Astrocyte of the cerebellum (primary cell): ENCODE measurements at places on chromosomes 3 and 15.
A peak's percentile ranks its signal among the peaks of the same experiment; 100 is the strongest.

GRCh38 chr3:86109434-86109833 is 881.5 kb downstream of the VGLL3 start:
- no peak for DNase-seq

DNA sequence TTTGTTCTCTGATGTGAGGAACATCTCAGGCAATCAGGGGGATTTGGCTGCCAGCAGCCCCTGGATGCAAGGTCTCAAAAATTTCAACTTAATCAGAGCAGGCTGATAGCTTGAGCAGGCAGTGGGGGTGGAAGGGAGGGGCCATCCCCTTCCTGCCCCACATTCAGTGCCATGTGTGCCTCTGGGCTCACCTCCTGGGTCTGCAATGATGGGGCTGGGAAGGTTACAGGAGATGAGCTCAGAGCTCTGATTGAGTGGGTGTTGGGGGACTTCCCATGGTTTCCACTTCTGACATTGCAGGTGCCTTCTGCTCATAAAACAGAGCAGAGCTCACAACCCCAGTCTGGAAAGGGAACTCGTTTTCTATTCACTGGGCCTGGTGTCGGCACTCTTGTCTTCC is 37.0 kb downstream of the PARP16 start:
- no peak for DNase-seq

GRCh38 chr15:67524235-67524634 is 3.3 kb downstream of the C15orf61 start:
- no peak for DNase-seq

GRCh38 chr3:170038434-170039110 is 777 bp downstream of the GPR160 start:
- no peak for DNase-seq

DNA sequence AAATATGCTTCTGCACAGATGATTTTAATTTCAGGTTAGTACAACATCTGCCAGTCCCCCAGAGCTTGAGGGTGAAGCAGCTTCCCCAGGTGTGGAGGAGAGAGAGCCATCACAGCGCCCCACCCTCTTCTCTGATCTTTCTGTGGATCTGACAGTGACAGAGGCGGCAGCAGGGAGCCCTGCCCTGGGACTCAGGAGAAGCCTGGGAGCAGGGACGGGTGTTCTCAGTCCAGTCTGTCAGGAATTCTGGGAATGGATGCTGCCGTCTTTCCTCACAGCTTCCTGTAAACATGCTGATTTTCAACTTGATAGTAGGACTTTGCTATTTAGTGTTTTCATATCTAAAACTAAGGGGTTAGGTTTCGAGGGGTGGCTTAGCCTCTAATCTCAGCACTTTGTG is 11.4 kb upstream of the RAB8B start:
- no peak for DNase-seq

DNA sequence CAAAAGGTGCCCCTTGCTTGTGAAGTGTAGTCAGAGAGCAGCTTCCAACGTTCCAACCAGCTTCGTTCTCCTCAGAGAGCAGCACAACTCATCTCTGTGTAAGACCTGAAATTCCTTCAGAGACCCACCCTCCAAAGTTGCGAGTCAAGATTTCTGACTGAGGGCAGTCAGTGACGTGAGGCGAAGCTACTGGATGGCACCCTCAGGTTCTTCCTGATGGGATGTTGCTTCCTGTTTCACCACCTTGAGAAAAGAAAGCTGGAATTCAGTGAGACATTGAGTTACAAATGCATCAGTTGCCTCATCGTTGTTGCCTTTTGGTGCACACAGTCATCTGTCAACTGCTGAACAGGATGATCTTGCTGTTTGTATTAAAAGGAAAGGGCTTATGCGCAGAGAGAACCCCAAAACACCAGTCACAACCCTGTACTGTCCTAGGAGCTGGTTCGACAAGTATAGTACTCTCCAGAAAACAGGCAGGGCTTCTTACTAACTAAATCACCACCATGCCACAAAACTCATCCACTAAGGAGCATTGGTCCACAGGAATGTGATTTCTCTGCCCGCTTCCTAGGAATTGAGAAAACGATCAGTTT is at the start of gene CERS3:
Gene CERS3, minus strand, starts transcription at position 118 of the 596 bp plus-strand sequence. CDS start 27,101 bp downstream, outside the sequence.
- DNase-seq: no peak

DNA sequence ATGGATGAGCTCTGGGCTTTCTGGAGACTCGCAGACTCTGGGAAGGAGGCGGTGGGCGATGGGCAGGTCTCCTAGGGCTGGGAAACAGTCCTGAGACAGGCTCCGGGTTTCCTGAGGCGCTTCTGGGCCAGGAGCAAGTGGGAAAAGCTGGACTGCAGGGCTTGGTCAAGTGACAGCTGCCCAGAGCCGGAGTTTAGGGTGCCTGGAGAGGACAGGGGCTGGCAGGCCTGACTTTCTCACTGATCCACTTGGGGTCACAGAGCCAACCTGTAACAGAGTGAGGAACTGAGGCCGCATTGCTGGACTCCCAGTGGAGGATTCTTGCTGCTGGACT is 107.9 kb downstream of the APBA2 start:
- DNase-seq: no peak

GRCh38 chr15:79378394-79379109 is 53.6 kb upstream of the MINAR1 start:
- no peak for DNase-seq

DNA sequence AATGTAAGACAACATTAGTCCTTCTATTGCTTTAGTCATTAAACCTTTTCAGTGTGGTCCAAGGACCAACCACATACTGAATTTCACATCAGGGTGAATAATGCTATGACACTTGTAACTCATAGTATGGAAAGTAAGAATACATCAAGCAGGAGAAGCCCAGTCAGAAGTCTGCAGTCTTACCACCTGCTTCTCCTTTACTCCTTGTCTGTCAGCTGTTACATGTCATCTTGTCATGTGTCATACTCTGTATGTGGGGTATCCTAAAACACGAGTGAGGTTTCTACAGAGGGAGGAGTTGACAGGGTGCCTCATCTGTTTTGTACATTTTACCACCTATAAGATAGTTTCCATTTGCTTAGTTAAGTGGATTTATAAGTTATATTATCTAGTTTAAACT is 32.8 kb upstream of the EID1 start:
- DNase-seq: no peak

DNA sequence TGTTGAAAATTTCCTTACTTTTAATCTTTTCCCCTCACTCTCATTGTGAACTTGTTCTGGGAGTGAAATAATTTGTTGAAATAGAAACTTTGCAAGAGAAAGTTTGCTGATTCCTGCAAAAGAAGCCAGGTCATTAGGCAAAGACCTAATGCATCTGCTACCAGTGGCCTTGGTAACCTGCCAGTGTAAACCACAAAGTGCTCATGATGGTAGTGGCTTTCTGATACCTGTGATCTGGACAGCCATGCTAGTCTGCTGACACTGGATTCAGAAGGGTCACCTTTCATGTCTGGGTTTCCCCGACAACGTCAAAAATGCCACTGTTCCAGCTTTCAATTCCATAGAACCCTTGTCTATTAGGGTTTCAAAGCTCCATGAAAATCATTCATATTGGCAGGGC is 123.7 kb upstream of the MCTP2 start:
- DNase-seq: no peak

DNA sequence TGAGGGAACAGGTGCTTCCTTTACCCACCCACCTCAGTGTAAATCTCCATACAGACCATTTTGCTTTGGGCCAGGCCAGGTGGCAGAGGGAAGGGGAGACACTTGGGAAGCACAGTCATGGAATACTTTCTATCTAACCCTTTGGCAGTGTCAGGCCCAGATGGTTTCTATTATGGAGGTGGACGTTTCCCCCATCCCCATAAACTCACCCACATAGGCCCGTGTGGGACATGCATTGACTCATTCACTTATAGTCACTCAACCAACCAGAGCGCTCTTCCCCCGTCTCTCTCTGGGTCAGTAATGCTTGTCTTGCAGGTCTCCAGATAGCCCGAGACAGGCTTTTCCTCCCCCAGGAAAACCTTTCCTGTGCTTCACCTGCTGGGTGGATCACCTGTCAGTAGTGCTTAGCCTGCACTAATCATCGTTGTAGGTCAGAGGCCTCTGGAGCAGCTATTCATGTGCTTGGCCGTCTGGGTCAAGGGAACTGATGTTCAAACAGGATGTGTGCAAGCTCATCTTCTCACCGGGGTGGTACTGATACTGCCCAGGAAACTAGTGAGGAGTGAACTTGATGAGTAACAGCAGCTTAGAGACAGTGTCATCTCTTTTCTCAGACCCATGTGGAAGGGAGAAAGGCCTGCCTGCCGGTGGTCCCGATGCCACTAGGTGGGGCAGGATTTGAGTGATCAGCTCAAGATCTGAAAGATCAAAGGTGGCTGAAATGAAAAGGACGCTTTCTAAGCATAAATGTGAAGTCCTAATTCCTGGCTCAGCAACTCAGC is 67.1 kb downstream of the CEMIP start:
- DNase-seq: no peak

DNA sequence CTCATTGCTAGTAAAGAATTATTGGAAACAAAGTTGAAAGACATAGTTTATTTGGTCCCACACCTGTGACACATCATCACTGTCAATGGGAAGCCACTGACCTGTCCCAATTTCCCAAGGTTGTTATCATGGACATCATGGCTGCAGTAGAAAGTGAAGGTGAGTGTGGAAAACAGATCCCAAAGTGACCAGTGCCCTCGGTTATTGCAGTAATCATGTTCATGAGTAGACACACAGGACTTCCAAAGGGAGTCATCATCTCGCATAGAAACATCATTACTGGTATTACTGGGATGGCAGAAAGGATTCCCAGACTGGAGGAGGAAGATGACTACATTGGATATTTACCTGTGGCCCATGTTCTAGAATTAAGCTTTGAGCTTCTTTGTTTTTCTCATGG is 14.7 kb downstream of the TF start:
- DNase-seq: no peak

DNA sequence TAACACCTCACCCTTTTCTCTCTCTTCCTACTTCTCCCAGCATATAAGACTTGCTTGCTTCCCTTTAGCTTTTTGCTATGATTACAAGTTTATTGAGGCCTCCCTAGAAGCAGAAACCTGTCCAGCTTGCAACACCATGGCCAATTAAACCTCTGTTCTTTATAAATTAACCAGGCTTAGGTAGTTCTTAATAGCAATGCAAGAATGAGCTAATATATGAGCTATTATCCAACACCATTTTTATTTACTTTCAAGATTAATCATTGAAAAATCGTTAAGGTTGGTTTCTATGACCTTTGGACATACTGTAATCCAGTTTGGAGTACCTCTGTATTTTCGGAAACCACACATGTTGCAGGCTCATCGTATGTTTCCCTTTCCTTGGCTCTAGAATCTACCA is 643.1 kb downstream of the ZPLD1 start:
- no peak for DNase-seq

DNA sequence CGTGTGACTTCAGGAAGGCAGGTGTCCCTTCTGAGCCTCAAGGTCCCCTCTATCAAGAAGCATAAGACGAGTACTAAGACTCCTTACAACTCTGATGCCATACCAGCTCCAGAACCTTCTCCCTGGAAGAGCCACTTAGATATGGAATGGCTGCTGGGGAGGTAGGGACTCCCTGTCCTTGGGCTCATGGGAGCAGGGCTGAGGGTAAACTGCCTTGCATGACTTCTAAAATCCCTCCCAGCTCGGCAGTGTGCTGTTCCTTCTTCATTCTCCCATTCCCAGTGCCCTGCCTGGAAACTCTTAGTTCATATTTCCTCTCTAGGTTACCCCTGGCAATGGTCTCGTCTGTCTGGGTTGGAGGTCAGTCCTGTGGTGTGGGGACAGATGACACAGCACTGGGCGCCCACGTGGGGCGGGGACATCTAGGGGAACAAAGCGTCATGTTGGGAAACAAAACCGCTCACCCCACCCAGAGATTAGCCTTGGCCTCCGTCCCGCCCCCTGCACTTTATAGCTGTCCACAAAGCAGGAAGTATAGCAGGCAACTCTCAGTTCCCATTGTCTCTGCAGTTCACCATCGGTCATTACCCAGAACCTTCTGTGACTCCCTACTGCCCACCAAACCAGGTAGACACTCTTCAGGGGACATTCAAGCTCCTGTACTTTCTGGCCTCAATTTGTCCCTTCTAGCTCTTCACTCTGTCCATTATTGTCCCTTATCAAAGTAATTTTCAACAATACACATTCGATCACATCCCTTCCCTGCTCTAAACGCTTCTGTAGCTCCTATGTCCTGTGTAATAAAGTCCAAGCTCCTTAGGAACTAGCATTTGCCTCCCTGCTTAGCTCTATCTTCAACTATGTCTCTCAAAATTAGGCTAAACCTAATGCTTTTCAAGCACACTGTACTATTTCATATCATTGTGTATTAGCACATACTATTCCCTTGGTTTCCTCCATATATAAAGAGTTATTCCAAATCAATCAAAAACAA is 73.8 kb downstream of the IQSEC1 start:
- no peak for DNase-seq

- DNase-seq: no peak
Observed at GRCh38 chr15:41967506-41968206, 4.7 kb downstream of the EHD4 start.

GRCh38 chr3:177308911-177309310 is 111.6 kb upstream of the TBL1XR1 start:
- DNase-seq: no peak

DNA sequence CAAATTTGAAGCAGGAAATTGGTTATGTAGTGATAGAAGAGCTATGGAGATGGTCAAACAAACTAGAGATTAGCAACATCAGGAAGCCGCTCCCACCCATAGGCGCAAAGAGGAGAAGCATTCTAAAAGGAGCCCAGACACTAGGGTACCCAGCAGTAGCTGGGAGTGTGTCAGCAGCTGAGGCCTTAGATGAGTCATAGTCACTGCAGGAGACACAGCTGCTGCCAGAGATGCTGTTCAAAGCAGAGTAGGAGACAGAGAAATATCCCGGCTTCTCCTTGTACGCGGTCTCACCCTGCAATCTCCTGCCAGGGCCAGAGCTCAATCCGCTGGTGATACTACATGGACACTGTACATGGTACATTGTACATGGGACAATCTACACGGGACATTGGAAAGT is 61.9 kb downstream of the VGLL3 start:
- no peak for DNase-seq

DNA sequence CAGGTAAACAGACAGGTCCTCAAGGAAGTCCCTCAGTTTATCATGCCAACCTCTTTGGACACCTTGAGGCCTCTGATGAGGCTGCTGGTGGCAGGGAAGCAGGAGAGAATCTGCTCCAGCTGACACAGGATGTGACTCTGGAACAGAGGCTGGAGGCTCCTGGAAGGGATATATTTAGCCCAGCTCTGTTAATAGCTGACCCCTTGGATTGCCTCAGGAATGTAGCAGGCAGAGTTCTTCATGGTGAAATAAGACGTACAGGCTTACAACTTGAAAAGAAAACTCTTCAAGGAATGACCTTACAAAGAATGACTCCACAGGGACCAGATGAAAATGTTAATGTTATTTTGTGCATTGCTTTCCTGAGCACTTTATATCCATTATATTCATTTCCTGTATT is 90.5 kb downstream of the AQP9 start:
- peak; percentile 61 for DNase-seq

GRCh38 chr3:43378066-43378935 is 92.0 kb downstream of the SNRK start:
- no peak for DNase-seq
